ENCODE measurements at places on chromosomes 5 and 9. TPM values are rescaled to one million over a fixed set of nuclear protein-coding genes. Genes with fewer than 3 reads are reported as not detected.

HSPB3 gene
- total RNA-seq: not detected

NR4A3 gene
- total RNA-seq: 0.48 TPM

TNC gene
- not detected for total RNA-seq

GNA14 gene
- total RNA-seq: not detected

ZNG1A gene
- total RNA-seq: 23.7 TPM

C9orf152 gene
- not detected for total RNA-seq

ZFYVE16 gene
- total RNA-seq: 15.9 TPM

SPATA31E1 gene
- total RNA-seq: not detected

EMB gene
- 156 TPM for total RNA-seq

ENC1 gene
- 1.2 TPM for total RNA-seq

TLX3 gene
- total RNA-seq: not detected

SARDH gene
- 4.3 TPM for total RNA-seq

NIPBL gene
- total RNA-seq: 61.1 TPM

HNRNPH1 gene
- 954 TPM for total RNA-seq

NKD2 gene
- 2.9 TPM for total RNA-seq

DAPK1 gene
- total RNA-seq: 0.08 TPM

FGF1 gene
- total RNA-seq: not detected

Data from activated naive CD4-positive, alpha-beta T cell treated with anti-CD3 and anti-CD28 coated beads, Interleukin-2, amount 10 ng/mL, durations not matched to agents 5 hours and 36 hours (primary cell).